ENCODE measurements at places on chromosomes 4 and X.
A peak's percentile ranks its signal among the peaks of the same experiment; 100 is the strongest.

- DNase-seq: peak; percentile 25
These were observed 298.3 kb upstream of the AGA start for GRCh38 chr4:177740563-177740962.

- no peak for DNase-seq
These were observed 190.9 kb downstream of the GABRB1 start for GRCh38 chr4:47222276-47222675.

DNA sequence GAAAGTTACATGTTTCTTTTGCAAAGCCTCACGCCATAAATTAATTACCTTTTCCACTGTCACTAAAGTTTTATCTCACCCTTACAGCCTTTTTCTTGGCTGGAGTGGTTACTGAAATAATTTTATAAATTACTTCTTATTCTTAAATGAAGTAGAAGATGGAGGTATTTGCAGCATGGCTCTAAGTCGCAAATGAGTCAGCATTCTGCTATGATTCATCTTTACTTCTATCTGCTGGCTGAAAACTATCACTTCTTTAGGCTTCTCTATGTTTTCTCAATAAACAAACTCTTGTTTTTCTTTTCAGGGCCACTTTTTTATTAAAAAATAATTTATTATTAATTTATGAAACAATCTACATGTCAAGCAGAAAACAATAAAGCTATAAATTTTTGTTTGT lies 210.2 kb upstream of the GYPA start:
- no peak for DNase-seq

- DNase-seq: peak; percentile 66
These were observed 828 bp downstream of the MCUB start for GRCh38 chr4:109560687-109561461.

DNA sequence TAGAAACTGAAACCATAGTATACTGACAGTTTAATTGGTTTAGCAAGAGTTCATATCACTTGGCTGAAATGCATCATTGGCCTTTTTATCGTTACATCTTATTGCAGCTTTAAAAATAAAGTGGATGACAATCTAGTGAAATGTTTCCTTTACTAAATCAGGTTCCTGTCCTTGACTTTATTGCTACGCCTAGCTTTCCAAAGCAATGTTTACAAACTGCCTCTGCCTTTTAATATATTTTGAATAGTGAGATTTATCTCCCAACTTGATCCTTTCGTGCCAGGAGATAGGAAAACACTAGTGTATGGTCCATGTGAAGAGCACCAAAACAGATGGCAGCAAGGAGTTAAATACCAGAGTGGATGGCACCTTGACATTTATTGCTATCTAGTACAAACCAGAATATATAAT lies 67.0 kb downstream of the GPC3 start:
- DNase-seq: no peak

- DNase-seq: no peak
These were observed 136.3 kb downstream of the BCOR start for GRCh38 chrX:39961441-39961840.

- no peak for DNase-seq
These were observed 103.4 kb downstream of the MFAP3L start for GRCh38 chr4:169922632-169923276.

DNA sequence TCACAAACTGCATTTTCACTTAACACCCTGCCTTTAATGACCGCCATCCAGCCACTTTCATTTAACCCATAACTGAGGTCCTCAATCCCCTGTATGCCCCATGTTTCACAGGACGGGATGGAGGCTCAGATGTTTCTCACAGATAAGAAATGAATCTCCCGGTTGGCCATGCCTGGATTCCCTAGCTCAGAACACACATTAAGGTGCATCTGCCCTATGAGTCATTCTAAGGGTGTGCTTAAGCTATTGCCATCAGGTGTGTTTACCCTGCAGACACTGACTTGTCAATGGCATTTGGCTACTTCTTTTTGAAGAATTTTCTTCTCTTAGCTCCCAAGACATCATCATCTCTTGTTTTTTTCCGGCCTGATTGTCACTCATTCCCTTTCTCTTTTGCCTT lies 222.6 kb upstream of the SMIM31 start:
- no peak for DNase-seq

DNA sequence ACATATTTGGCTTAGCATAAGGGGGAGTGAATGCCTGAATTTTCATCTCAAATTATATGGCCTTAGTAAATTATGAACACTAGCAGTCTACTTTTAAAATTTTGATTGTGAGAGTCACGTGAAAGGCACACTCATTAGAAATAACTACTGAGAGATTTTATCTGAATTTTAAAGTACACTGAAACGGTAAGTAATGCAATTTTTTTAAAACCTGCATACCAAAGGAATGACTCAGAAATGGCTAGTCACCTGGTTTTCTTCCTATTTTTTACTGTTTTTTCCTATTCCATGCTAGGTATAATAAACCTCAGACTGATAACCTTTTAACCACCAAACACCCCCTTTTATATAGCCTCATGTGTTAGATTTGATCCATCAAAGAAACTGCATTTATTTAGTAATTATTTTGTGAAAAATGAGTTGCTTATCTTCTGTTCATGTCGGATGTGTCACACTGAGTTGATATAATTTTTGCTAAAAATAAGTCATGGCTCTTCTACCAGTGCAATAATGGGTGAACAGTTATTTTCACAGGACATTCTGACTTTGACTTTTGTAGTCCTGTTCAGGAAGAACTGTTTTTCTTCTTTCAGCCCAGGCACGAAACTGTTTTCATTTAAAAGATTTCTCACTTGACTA lies 40.4 kb downstream of the CPEB2 start:
- DNase-seq: no peak

- DNase-seq: no peak
These were observed 734.3 kb downstream of the STIM2 start for GRCh38 chr4:27594922-27595321.

DNA sequence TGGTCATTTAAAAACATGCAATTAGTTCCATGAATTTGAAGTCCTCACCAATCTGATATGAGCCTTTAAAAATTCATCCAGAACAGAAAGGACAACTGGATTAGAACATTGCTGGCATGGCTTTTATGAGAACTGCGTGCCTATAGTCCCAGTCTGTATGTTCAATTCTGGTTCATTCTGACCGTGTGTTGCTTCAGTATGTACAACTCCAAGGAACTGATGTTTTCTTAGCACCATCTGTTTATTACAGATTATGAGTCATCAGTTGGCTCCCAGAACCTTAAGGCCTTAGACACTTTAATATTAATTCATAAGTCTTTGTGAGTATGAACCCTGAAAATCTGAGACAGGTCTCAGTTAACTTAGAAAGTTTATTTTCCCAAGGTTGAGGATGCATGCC lies 115.0 kb downstream of the CEP44 start:
- DNase-seq: no peak

DNA sequence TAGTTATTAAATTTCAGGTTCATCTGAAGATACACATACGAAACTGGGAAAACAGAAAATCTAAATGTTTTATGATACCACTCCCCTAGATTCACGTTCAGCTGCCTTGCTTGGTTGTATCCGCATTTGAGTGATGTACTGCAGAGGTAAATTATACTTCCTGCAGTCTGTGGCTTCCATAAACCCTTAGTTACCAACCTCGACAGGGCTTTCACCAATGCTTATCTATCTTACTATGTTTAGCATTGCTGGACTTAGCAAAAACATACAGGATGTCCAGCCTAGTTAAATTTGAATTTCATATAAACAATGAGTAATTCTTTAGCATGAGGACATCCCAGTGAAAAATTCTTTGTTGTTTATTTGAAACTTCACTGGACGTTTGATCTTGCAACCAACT lies 108.8 kb downstream of the TMA16 start:
- no peak for DNase-seq

DNA sequence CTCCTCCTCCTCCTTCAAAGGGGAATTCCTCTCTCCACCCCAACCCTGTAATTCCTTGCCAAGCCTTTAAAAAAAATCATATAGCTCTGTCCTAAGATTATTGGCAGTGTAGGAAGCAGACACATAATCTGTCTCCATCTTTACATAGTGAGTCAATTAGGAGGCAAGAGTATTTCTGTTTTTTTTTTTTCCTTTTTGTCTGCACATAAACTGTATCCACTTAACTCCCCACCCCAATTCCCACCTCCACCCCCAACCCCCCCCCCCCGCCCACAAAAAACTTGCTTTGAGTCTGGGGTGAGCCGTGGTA lies 182.5 kb downstream of the RASL11B start:
- no peak for DNase-seq

All from activated CD4-positive, alpha-beta T cell treated with anti-CD3 and anti-CD28 coated beads, Interleukin-2, Interleukin-4, amounts not matched to agents 100 ng/mL and 50 ng/mL, durations not matched to agents 16 hours and 8 hours (primary cell).